ENCODE measurements at places on chromosomes 3 and 15.
A peak's percentile ranks its signal among the peaks of the same experiment; 100 is the strongest.

DNA sequence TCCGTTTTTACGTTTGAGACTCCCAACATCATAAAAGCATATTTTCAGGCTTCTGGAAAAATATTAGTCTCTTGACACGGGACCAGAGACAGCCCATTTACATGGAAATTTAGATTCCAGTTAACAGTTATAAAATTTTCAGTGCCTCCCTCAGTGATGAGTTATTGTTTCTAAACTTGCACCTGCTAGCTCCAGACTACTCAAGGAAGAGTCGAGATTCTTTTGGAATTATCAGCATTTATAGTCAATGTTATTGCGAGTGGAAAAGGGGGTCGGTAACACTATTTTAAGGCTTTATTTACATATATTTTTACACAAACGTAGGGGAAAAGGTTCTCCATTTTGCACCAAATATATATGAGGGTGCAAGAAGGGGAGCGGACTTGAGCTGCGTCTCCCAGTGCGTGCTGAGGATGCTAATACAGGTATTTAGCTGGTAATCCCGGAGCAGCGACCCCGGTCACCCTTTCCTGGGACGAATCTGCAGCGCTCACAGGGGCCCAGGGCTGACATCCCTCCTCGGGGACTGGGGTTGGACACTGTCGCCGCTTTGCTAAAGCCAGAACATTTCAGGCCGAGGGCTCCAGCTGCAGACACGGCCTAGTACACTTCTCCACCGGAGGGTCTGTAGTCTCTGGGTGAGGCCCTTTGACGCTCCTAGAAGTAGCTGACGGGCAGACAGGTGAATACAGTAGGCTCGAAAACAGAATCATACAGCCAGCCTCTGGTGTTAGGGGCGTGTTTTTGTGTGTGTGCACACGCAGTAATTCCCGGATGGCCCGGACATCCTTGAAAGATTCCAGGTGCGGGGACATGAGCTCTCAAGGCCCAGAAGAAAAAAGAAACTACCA lies 729 bp upstream of the ZBTB11 start:
- no peak overlapping the region for H3K27ac ChIP-seq
- DNase-seq: no peak
- peaks cover 19% of the 10 kb centered on the region for H3K36me3 ChIP-seq
- no peaks in the 10 kb centered on the region for H3K27me3 ChIP-seq

DNA sequence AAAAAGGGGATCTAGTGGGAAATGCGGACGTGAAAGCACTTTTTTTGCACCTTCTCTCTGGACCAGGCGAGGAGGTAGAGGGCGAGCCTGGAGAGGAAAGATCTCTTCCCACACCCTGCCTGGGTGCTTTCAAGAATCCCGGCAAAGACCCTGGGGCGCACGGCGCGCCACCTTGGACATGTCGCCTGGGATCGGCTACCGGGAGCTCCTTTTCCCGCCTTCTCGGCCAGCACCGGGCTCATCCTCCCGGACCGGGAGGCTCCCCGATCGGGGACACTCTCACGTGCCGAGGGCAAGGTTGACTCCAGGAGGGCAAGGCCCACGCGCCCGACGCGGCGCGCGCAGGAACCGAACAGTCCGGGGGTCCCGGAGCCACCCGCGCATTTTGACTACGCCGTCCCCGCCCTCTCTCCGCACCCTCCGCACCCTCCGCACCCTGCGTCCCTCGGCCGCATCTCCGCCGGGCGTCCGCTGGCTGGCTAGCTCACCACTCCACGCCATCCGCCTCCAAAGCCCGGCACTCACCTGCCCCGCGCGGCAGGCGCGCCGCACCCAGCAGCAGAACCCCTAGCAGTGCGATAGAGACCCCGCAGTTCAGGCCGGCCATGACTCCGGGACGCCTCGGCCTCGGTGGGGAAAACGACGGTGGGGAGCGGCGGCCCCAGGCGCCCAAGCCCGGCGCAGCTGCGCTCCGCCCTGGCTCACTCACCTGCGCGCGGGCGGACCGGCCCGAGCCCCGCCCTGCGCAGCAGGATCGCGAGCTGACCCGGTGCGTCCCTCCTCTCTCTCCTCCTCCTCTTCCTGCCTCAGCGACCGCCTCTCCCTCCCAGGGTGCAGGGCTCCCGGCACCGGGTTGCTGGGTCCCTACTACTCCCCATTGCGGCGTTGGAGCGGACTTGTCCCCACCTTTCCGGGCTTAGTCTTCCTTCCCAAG lies at the start of gene CDCP1:
Gene CDCP1 (minus strand): TSS at position 698 of the 934 bp plus-strand sequence. CDS start 91 bp downstream, at position 607.
- peak within 1 kb of the TSS; percentile 46 for H3K4me3 ChIP-seq
- H3K27ac ChIP-seq: peak within 1 kb of the TSS; percentile 8
- H3K27me3 ChIP-seq: peaks cover 9% of the 10 kb centered on the region
- no peaks in the 10 kb centered on the region for H3K36me3 ChIP-seq

- no peaks in the 10 kb centered on the region for H3K36me3 ChIP-seq
- peaks cover 2% of the 10 kb centered on the region for H3K4me1 ChIP-seq
- no peak overlapping the region for H3K4me3 ChIP-seq
- no peak for DNase-seq
Observed at GRCh38 chr3:151296226-151296625, 17.9 kb upstream of the P2RY14 start.

- DNase-seq: no peak
- H3K27me3 ChIP-seq: no peaks in the 10 kb centered on the region
- no peak overlapping the region for H3K4me3 ChIP-seq
- peaks cover 17% of the 10 kb centered on the region for H3K4me1 ChIP-seq
Observed at GRCh38 chr3:45168451-45168850, 22.3 kb upstream of the CDCP1 start.

DNA sequence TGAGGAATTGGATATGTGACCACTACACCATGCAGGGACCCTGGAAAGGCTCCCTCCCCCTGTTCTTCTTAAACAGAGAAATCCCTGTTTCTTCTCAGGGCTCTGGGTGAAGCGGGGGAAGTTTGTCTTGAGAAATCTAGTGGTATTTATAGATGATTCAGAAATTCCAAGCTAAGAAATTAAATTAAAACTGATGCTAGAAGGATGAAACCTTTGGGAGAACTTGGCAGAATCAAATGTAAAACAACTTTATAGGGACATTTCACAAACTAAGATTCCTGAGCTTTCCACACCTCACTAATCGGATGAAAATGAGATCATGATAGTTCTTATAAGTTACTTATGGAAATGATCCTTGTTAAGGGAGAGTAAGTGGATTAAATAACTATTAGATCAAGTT lies 54.2 kb downstream of the FBXL2 start:
- H3K27me3 ChIP-seq: no peaks in the 10 kb centered on the region
- DNase-seq: peak; percentile 46
- H3K27ac ChIP-seq: no peak overlapping the region
- no peaks in the 10 kb centered on the region for H3K36me3 ChIP-seq

Data from IMR-90 (cell line).